Sciatic nerve (tissue), 2 donors: ENCODE measurements at places on chromosomes 6 and 20. TPM values are rescaled to one million over a fixed set of nuclear protein-coding genes. Genes with fewer than 3 reads are reported as not detected.
A peak's percentile ranks its signal among the peaks of the same experiment; 100 is the strongest.

Gene CCN2
- total RNA-seq: 176 TPM

Gene C6orf89
- total RNA-seq: 56.6 TPM

DNA sequence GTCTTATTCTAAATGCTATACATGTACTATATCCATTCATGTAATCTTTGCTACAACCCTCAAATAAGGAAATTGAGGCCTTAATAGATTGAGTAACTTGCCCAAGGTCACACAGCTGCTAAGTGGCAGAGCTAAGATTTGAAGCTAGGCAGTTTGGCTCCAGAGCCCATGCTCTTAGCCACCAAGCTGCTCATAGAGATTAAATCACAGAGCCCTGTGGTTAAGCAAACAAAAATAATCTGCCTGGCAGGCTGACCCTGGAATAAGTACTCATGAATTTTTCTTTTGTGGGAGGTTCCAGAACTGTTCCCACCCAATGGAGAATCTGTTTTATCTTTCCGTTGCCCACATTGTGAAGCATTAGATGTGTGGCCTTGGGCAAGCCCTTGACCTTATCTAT lies 7.4 kb downstream of the AAR2 start:
- DNase-seq: no peak

- DNase-seq: no peak
Observed at GRCh38 chr6:149234051-149234962, 83.2 kb upstream of the TAB2 start.

GRCh38 chr6:27862396-27863066 lies 49.7 kb downstream of the OR2B2 start:
- no peak for DNase-seq

Gene ZC3H12D
- 1.6 TPM for total RNA-seq

GRCh38 chr20:55650657-55651360 lies 354.5 kb downstream of the CBLN4 start:
- DNase-seq: no peak

GRCh38 chr20:62984666-62985443 lies 21.9 kb downstream of the BHLHE23 start:
- no peak for DNase-seq

DNA sequence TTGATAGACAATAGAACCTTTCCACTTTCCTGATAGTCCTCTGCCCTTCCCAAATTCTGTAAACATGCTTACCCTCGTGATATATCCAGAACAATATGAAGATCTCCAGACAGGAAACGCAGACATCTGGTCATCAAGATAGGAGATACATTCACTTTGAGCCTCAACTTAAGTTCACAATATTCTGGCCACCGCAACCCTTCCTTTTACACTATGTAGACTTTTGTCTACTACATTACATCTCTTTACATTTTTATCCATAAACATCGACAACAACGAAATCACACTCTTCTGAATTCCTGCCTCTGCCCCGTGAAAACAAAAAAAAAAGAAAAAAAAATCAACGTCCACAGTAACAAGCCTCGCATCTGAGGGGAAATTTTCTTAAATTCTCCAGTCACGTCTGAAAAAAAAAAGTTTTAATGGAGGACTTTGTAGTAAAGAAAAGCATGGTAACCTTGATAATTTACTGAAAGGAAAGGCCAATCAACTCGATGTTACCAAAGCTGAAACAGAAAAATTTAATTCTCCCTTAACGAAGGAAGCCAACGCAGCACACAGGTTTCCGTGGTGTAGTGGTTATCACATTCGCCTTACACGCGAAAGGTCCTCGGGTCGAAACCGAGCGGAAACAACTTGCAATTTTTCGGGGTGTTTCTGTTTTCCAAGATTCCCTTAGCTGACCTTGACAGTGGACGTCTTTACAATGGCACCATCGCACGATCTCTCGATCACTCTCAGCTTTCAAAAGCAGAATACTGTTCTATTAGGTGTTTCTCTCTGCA lies 21.8 kb downstream of the POM121L2 start:
- DNase-seq: no peak

DNA sequence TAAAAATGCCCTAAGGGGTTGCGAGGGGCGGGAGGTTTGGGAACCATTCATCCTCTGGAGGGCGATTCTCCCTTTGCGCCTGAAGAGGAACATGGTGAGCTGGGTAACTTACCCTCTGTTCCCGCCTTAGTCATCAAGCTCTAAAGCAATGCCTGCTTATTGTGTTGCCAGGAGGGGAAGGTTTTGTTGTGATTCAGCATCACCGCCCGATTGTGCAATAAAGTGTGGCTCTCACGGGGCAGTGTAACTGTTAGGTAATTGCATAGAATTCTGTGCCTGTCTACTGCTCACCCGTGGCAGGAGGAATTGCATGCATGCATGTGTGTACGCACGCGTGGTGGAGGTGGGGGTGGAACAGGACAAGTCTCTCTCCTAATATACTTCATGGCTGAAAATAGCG lies 95.5 kb upstream of the AGPAT4 start:
- no peak for DNase-seq

- no peak for DNase-seq
Observed at GRCh38 chr6:87182321-87182720, 27.0 kb downstream of the ZNF292 start.

- DNase-seq: no peak
Observed at GRCh38 chr20:23207826-23208540, 121.9 kb upstream of the CD93 start.

GRCh38 chr20:42484335-42484734 lies 705.4 kb downstream of the PTPRT start:
- no peak for DNase-seq

GRCh38 chr6:119497988-119498727 lies 148.6 kb upstream of the MAN1A1 start:
- DNase-seq: no peak

GRCh38 chr6:32852018-32852843 lies 1.3 kb downstream of the TAP1 start:
- peak; percentile 71 for DNase-seq

DNA sequence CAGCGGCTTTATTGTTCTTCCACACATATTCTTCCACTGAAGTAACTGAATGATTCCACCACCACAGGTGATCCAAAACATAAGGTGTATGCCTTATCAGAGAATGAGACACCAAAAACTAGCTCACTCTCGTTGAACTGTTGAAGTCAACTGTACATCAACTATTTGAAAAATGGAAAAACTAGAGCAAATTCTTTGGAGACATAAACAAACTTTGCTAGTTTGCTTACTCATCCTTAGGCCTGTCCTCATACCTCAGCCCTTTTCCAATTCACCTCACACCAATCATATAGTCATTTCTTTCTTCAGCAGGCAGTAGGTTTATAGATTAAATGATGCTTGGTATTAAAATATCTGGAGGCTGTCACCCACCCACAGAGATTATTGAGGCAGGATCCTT lies 77.1 kb upstream of the RNF217 start:
- no peak for DNase-seq

DNA sequence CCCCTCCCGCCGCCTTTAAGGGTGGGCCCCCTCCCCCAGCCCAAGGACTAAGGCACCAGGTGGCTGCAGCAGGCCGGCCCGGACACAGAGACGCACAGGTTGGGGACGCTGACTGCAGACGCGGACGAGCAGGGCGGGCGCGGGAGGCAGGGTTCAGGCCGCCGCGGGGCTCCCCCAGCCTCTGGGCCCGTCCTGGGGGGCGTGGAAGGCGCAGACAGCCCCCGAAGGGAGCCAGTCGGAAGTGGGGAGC lies 9.3 kb downstream of the DUSP15 start:
- peak; percentile 59 for DNase-seq

GRCh38 chr6:33249732-33250630 lies 21.7 kb downstream of the VPS52 start:
- no peak for DNase-seq

DNA sequence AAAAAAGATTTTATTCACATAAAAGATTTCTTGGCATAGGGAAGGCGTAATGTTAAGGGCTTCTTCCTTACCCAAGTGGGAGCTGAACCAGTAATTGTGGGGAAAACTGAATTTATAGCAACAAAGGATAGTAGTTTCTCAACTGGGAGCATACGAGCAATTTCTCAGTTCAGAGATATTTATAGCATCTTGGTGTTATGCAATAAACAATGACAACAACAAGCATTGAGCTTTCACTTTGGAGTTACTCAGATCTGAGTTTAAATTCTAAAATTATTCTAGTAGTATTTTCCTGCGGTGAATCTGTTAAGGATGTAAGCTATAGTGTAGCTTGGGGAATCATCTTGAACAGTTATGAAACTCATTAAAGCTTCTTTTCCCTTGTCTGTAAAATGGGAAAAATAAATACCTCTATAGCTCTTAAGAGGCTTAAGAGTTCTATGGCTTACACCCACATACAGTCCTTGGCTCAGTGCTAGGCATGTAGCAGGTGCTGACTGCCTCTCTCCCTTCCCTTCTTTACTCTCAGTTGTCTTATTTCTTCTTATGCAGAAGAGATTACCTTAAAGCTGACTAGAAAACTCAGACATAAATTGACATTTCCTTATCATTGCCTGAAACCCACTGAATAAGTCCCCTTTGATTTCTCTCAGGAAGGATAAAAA lies 58.8 kb downstream of the SAMD5 start:
- no peak for DNase-seq

DNA sequence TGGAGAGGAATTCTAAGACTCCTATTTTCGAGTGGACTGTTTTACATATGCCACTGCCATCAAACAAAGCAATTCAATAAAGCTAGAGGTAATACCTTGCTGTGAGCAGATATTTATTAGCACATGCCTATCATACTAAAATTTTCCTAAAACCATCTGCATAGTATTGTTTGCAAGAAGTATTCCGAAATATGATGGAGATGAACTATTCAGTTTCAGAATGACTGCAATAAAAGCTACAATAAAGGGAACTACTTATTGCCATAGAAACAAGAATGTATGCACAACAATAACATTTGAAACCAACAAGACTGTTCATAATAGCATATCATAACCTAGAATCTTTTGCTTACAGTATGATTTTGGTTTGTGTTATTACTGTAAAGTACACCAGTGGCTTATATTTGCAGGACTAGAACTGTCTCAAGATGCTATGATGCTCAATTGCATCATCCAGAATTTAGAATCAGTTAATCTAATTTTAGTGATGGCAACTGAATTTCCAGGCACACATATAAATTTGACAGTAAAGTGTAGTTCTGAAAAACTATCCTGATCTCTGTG lies 144.3 kb downstream of the GRIK2 start:
- no peak for DNase-seq

Gene PRRT1
- 6.1 TPM for total RNA-seq

Gene GPX5
- total RNA-seq: not detected

Gene DNAAF9
- 35.0 TPM for total RNA-seq

GRCh38 chr6:50681213-50681824 lies 32.0 kb upstream of the TFAP2D start:
- no peak for DNase-seq

DNA sequence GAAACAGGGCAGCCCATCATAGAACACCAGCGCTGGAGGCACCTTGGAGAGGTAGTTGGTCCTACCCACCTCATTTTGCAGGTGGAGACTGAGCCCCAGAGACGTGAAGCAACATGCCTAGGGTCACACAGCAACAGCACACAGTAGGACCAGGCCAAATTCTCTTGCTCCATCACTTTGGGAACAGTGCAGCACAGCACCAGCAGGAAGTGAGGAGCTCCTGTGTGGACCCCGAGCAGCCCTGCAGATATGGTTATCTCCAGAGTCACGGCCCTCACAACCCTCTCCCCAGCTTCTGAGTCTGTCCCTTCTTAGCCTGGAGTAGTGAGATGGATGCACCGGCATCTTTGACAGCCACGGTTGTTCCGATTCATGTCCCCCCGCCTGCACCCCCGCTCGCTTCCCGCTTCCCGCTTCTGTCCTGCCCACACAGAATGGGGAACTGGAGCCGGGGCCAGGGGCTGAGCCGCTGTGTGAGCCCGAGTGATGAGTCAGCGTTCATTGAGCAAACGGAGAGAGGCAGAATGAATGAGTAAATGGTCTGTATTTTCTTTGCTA lies 72.6 kb upstream of the DUSP22 start:
- peak; percentile 80 for DNase-seq

- no peak for DNase-seq
Observed at GRCh38 chr6:35016502-35017321, 124.4 kb downstream of the TCP11 start.

GRCh38 chr6:136772685-136773472 lies 19.4 kb downstream of the MAP3K5 start:
- DNase-seq: no peak

- DNase-seq: no peak
Observed at GRCh38 chr20:59014680-59015389, 4.4 kb upstream of the TUBB1 start.

Gene TMEM217
- 1.6 TPM for total RNA-seq

DNA sequence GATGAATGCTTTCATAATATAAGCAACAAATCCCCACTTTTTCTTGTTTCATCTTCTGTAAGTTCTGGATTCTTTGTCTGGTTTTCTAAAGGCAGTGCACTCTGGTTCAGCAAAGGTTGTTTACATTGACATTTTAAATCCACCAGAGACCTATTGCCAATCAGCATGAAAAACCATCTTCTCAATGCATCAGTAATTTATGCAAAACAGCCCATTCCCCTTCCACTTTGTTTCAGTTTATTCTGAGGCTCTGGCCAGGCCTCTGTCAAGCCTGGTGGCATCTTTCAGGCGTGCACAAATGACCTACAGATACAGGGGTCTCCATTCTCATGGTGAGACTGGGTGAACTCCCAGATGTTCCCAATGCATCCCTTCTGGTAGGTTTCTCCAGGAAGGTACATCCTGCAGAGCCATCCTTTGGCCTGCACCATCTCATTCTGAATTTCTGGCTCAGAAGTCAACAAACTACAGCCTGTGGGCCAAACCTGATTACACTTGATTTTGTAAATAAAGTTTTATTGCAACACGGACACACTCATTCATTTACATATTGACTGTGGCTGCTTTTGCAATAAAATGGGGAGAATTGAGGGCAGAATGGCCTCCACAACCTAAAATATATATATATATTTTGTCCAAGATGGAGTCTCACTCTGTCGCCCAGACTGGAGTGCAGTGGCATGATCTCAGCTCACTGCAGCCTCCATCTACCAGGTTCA lies 405.4 kb downstream of the PREX1 start:
- DNase-seq: no peak

Gene TASP1
- 22.7 TPM for total RNA-seq

- no peak for DNase-seq
Observed at GRCh38 chr6:146041282-146041681, 12.4 kb downstream of the GRM1 start.
